ENCODE measurements at places on chromosomes 4 and X. TPM values are rescaled to one million over a fixed set of nuclear protein-coding genes. Genes with fewer than 3 reads are reported as not detected.

The EVC2 gene
- total RNA-seq, result 2.4 TPM

GRCh38 chr4:145203410-145203809, 23.0 kb upstream of the OTUD4 start:
- H3K36me3 ChIP-seq, result no peaks in the 10 kb centered on the region
- no peak overlapping the region for H3K4me3 ChIP-seq
- DNase-seq, result no peak
- no peak overlapping the region for H3K27ac ChIP-seq
- H3K27me3 ChIP-seq, result no peaks in the 10 kb centered on the region

DNA sequence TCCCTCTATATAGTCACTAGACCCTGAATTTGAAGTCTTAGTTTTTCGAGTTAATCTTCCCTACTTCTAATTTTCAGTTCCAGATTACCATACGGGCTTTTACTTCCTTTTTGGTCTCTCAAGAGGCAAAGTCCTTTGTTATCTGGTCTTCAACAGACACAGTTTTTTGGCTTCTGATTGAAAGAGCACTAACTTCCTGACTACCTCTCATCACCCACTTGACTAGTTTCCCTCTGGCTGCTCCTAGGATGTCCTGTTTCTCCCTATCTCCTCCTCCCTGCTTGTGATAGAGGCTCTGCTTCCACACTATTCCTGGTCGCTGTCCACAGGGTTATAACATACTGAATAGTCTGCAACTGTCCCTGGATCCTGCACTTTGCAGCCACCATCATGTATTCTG, 16.7 kb upstream of the WDR44 start:
- H3K36me3 ChIP-seq, result no peaks in the 10 kb centered on the region
- no peak overlapping the region for H3K27ac ChIP-seq
- no peak overlapping the region for H3K4me3 ChIP-seq
- no peaks in the 10 kb centered on the region for H3K27me3 ChIP-seq
- no peaks in the 10 kb centered on the region for H3K4me1 ChIP-seq

DNA sequence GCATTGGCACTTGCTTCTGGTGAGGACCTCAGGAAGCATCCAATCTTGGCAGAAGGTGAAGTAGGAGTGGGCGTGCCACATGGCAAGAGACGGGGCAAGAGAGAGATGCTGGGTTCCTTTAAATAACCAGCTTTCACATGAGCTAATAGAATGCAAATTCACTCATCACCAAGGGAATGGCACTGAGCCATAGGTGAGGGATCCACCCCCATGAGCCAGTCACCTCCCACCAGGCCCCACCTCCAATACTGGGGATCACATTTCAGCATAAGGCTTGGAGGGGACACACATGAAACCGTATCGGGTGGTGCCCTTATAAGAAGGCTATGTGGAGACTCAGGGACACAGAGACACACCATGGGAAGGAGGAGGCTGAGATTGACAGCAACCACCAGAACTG, 140.0 kb upstream of the MSX1 start:
- no peaks in the 10 kb centered on the region for H3K36me3 ChIP-seq
- peaks cover 2% of the 10 kb centered on the region for H3K27me3 ChIP-seq
- no peak overlapping the region for H3K4me3 ChIP-seq
- DNase-seq, result no peak
- H3K4me1 ChIP-seq, result no peaks in the 10 kb centered on the region

DNA sequence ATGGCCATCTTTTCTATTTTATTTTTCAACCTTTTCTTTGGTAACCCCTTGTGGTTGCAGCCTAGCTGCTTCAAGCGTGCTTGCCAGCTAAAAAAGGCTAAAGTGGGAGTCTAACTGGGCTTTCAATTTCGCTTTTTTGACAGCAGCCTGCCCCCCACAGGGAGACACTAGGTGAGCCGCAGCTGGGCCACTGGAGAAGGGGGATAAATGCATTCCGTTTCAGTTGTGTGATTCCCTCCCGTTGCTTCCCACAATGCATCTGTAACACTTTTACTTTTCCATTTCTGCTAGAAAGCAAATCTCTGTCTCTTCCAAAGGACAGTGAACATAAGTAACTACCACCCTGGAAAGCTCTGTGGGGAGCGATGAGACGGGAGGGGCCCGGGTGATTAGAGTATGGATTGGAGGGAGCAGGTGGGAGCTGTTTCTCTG, 86.3 kb upstream of the RAPGEF2 start:
- H3K4me3 ChIP-seq, result no peak overlapping the region
- DNase-seq, result no peak
- H3K27me3 ChIP-seq, result no peaks in the 10 kb centered on the region
- no peaks in the 10 kb centered on the region for H3K36me3 ChIP-seq
- no peak overlapping the region for H3K27ac ChIP-seq
- H3K4me1 ChIP-seq, result no peaks in the 10 kb centered on the region
